ENCODE measurements at places on chromosomes 13 and 19.

- DNase-seq: no peak
These were observed 2.1 kb downstream of the CALM3 start for GRCh38 chr19:46603195-46603637.

- DNase-seq: no peak
These were observed 700.0 kb downstream of the SLITRK6 start for GRCh38 chr13:85099245-85099644.

DNA sequence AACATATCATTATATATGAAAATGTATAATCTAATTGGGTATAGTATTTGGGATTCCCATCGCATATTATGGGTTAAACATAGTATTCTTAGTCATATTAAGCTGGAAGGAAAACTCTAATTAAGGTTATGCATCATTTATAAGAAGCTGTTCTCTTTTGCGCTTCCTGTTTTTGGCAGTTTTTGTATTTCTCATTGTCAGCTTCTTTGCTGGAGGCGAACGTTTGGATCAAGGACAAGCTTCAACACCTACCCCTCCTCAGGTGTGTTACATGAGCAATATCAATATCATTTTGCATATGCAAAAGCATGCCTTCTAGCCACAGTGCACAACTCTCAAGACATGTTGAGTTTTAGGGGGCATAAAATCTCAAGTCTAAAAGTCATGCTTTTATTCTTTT lies 439.8 kb downstream of the TDRD3 start:
- DNase-seq: no peak

- DNase-seq: no peak
These were observed 77.0 kb downstream of the STARD13 start for GRCh38 chr13:33208290-33209220.

GRCh38 chr19:37217480-37217774 lies 587 bp upstream of the ZNF383 start:
- no peak for DNase-seq

DNA sequence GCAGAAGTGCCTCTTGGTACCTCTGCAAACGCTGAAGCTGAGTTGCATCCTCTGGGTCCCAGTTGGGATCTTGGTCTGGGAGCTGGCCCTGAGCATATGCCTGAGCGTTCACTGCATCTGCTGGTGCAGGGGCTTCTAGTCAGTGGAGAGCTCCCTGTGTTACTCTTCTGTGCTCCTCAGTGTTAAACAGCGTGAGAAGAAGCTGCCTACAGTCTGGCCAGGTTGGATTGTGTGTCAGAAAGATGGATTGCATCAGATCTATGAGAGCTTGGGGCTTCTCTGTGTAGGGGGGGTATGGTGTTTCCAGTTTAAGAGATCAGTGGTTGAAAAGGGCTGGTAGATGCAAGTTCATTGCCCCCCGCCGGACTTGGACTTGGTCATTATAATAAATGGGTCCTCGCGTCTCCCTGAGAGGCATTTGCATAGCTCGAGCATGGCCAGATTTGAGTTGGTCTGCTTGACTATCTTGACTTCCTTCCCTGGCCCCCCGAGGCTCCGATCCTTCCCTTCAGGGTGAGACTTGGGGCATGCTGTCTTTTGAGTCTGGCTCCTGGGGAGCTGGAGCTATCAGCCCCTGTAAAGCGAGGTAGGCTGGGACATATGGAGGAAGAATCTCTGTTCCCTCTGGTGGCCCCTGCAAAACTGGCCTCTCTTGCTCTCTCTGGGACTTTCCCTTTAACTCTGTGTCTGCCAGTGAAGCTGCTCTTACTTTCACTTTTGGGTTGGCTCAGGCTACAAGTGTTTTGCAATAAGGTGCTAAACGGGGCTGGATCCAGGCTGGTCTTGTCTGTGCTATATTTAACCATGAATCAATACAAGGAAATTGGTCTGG lies 52.9 kb downstream of the OR10H4 start:
- DNase-seq: no peak

DNA sequence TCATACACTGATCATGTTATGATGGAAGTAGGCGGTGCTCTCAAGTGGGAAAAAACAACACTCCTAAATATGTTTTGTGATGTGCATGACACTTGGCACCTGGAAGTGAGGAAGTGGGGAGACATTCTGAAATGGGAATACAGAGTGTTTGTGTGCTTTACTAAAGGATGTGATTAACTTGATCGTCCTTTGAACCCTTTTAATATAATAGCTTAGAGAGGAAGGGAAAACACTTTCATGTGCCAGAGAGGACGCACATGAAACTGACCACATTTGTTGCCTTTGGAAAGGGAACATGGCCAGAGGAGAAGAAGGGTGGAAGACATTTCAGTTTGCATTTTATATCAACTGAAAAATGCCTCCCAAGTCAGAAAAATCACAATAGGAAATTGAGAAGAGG lies 31.4 kb downstream of the SMAD9 start:
- peak; percentile 79 for DNase-seq

DNA sequence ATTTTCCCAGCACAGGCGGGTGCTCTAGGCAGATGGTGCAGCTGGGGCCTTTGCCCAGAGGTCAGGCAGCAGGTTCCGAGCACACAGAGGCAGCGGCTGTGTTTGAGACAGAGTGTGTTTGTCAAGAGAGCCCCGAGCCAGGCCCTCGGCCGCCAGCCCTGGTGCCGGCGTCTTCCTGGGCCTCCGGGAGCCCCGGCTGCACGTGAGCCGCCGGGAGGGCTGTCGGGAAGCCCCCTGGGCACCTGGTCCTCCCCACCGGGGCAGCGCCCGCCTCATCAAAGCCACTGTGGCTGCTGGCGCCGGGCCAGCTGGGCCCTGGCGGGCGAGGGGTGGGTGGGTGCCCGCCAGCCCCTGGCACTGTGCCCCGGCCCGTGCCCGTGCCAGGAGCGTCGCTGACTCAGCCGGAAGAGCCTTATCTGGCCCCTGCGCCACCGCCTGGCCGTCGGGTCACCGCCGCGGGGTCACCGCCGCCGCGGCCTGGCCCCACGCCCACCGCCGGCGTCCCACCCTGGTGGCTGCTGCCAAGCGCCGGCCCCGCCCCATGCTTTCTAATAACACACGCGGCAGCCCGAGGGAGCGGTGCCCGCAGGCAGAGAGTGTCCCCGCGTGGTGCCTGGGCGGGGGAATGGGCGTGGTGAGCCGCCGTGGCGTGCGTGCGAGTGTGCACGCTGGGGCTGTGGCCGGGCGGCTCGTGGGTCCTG lies 14.9 kb downstream of the ARID3A start:
- DNase-seq: no peak

DNA sequence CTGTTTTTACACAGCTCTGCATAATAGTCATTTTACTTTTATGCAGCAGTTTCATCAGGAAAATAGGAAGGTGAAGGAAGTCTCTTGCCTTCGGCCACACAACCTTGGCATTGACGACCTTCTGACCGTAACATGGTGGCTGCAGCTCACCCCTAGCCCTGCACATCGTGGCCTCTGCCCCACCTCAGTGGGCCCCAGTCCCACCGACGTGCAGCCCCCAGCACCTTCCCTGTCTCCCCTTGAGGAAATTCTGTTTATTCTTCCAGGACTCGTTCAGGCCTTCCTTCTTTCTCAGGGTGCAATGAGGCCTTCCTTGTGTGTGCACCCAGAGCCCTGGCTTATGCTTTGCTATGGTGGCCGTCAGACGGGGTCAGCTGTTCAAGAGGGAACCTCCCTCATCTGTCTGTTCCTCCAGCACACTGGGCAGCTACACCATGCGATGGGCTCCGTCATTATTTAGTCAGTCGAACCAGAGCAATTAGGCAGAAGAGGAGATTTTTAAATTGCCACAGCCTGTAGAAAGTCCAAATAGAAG lies 33.3 kb downstream of the TMEM255B start:
- no peak for DNase-seq

DNA sequence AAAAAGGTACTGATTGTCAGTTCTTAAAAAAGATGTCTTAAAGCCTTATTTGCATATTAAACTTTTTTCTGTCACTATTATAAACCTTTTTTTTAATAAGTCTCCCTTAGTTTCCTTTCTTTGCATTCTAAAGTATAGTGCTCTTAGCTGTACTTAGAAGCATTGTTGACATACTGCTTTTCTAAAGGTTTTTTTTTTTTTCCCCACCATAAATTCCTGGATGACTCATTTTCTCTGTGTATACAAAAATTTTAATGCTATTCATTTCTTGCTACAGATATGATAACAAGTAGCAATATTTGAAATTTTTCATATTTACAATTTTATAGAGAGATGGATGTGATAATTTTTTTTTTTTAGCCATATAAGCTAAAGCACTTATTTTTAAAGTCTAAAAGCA lies 43.5 kb downstream of the METTL21C start:
- no peak for DNase-seq

DNA sequence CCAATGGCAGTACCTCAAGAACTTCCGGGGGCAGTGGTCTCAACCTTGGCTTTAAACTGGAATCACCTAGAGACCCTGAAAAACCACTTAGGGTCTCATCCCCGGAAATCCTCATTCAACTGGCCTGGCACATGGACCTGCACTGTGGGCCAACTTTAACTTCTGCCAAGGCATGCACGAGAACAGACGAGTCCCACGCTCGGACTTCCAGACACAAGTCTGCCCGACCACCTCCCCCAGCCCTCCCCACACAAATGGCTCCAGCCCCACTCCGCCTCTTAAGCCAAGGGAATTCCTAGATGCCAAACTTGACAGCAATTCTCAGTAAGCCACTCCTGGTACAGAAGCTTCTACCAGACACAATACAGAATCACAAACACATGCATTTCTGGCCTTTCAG lies 114.0 kb downstream of the STK24 start:
- DNase-seq: no peak

DNA sequence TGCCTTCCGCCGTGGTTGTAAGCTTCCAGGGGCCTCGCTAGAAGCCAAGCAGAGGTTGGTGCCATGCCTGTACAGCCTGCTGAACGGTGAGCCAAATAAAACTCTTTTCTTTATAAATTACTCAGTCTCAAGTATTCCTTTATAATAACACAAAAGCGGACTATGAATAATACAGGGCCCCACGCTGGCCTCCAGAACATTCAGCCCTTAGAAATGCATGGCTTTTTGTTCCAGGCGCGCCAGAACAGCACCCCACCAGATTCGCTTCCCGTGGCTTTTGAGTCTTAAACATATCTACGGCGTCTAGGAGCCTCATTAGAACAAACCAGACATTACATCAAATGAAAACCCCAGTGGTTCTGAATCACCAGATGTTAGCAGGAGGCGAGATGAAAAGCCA lies 75.1 kb downstream of the SLC15A1 start:
- no peak for DNase-seq

GRCh38 chr19:33673996-33674625 lies 52.4 kb downstream of the CHST8 start:
- DNase-seq: no peak

DNA sequence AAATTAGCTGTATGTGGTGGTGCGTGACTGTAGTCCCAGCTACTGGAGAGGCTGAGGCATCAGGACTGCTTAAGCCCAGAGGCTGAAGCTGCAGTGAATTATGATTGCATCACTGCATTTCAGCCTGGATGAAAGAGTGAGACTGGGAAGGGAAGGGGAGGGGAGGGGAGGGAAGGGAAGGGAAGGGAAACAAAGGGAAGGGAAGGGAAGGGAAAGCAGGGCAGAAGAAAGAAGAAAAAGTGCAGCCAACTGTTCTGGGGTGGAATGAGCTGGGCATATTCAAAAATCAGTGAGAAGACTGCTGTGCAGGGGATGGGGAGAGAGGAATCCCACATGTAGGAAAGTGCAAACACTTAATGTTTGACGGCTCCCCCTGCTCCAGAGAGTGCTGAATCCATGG lies 905.5 kb downstream of the UQCRFS1 start:
- no peak for DNase-seq

- DNase-seq: no peak
These were observed 574.4 kb upstream of the KLF12 start for GRCh38 chr13:74708629-74709028.

- no peak for DNase-seq
These were observed 40.3 kb upstream of the ARHGEF7 start for GRCh38 chr13:111074826-111075225.

DNA sequence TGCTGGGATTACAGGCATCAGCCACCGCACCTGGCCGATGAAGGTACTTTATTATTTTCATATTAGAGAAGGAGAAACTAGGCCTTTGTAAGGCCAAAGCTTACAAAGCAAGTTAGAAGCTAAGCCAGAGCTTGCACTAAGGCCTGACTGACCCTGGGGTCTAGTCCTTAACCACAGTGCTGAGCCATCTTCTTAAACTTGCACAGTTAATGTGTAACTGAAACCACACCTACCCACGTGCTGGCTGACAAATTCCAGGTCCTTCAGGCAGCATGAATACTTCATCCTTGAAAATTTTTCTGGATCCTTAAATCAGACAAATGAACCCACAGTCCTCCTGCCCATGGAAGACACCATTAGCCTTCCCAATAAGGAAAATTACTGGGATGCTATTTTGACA lies 880.6 kb downstream of the UQCRFS1 start:
- no peak for DNase-seq

GRCh38 chr13:48770372-48770771 lies 116.6 kb downstream of the CYSLTR2 start:
- no peak for DNase-seq

DNA sequence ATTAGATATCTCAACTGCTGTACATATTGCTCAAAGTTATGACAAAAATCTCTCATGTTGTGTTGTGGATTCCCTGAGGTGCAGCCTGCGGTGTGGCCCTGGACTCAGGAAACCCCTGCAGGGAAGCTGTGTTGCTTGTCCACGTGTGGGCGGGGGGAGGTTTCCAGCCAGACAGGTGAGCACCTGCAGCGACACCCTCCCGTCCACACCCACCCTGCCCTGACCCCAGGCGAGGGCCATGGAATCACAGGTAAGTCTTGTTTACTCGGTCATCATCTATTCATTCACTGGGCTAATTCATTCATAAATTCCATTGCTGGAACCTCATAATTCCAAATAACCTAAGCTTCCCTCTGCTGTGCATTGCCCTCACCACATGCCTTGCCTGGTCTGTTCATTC lies 14.1 kb downstream of the PLPP2 start:
- no peak for DNase-seq

DNA sequence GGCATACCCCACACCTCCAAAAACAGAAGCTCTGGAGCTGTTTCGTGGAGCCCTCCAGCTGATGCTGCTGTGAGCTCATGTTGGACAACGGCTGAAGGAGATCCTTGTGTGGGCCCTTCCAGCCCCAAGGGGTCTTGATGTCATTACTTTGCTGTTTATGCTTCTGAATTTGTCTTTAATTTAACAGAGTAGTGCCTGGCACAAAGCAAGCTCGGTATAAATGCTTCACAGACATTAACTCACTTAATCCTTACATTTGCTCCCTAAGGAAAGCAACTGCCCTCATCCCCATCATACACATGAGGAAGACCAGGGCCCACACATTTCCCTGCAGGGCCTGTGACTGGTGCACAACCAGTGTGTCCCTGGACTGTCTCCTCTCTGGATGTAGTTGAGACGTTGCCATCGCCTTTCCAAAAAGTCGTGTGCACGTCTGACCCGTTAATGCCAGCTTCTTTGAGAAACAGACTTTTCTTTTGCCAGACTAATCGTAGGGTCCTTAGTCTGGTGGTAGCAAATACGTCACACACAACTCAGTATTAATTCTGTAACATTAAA lies 7.6 kb downstream of the COL4A1 start:
- no peak for DNase-seq

GRCh38 chr13:94182185-94182761 lies 297.2 kb downstream of the DCT start:
- DNase-seq: no peak

DNA sequence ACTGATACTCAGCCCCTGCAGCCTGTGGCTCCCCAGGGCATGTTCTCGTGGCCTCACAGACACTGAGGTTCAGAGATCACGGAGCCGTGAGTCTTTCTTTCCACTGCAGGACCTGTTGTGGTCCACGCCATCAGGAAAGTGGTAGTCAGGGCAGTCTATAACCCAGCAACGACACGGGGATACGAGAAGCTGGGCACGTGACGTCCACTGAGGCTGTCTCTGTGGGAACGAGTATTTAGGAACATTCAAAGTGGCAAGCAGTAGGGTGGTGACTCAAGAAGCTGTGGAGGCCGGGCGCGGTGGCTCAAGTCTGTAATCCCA lies 29.6 kb upstream of the CCNE1 start:
- no peak for DNase-seq

Data from NCI-H748 treated with DMSO at 0.1 percent for 48 hours (cell line).